ENCODE measurements at places on chromosomes 6 and 20.

DNA sequence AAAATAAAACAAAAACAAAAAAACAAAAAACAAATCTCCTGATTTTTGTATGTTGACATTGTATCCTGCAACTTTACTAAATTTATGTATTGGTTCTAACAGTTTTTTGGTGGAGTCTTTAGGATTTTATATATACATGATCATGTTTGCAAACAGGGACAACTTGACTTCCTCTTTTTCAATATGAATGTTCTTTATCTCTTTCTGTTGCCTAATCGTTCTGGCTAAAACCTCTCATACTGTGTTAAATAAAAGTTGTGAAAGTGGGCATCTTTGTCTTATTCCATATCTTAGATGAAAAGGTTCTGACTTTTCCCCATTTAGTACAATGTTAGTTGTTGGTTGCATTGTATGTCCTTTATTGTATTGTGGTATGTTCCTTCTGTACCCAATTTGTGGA is 261.7 kb upstream of the NOX3 start:
- no peak for DNase-seq

GRCh38 chr6:44049989-44050871 is 77.0 kb downstream of the MRPL14 start:
- DNase-seq, result no peak

GRCh38 chr6:22106961-22107360 is 189.9 kb downstream of the PRL start:
- no peak for DNase-seq

GRCh38 chr6:110439356-110439755 is 24.0 kb upstream of the DDO start:
- DNase-seq, result no peak

DNA sequence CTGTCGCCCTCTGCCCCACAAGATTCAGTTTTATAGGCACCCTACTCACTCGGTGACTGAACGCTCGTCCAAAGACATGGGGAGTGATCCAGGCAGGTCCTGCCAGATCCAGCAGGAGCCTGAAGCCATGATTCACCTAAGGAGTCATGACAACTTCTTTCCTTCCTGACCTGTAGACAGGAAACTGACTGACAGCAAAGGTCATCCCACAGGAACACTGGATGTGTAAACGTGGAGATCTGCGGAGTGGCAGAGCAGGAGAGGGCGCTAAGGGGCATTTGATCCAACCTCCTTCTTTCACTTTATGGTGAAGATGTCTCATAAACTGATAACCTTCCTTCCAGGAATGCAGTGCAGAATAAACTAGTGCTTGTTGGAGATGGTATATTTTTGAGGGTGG is 192.2 kb downstream of the GJA10 start:
- DNase-seq, result no peak

DNA sequence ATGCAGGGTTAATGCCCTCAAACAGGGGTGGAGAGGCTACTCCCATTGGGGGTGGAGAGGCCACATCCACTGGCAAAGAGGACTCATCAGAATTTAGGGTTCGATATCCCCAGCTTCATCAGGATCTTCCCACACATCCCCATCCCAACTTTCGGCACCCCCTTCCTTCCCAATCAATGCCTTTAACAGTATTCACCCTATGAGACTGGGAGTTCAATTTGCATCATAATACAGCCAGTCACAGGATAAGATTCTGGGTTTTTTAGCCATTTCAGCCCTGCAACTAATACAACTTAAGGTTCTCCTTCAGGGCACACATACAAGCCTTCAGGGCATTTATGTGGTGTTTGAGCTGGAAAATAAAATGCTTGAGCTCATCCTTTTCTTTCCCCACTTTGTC is 80.9 kb downstream of the GMDS start:
- no peak for DNase-seq

DNA sequence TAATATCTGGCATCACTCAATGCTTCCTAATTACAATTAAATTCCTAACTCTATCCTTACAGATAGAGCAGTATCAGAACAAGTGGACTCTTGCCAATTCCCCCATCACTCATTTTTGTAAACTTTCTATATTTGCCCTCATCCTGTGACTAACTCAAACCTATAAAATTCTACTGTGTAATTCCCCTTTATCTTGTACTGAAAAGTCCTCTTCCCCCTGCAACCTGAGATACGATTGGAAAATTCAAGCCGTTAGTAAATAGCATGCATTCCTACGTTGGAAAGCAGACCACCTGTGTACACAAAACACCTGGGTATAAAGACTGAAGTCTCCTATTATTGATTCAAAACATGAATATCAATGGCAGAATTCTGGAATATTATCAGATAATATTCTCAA is 70.4 kb upstream of the KCNQ5 start:
- no peak for DNase-seq

- DNase-seq, result no peak
Measured at GRCh38 chr20:9087531-9088217, 18.8 kb downstream of the PLCB4 start.

DNA sequence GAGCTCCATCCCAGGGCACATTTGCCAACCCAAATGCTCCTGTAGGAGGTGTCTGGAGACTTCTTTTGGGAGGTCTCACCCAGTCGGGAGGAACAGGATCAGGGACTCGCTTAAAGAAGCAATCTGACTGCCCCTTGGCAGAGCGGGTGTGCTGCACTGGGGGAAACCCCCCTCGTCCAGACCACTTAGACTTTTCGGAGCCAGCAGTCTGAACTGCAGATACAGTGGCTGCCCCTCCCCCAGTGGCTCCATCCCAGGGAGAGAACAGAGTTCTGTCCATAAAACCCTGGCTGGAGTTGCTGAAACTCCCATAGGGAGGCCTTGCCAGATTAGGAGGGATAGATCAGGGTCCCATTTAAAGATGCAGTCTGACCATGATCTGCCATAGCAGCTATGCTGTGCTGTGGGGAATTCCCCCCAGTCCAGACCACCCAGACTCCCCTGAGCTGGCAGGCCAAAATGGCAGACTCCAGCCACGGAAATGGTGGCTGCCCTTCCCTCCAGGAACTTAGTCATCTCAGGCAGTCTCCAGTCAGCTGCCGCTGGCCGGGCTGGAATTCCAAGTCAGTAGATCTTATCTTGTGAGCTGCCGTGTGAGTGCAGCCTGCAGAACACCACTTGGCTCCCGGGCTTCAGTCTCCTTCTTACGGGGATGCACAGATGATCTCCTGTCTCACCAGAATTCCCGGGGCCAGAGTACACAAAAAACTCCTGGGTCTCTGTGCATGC is 278.1 kb upstream of the SASH1 start:
- DNase-seq, result no peak

DNA sequence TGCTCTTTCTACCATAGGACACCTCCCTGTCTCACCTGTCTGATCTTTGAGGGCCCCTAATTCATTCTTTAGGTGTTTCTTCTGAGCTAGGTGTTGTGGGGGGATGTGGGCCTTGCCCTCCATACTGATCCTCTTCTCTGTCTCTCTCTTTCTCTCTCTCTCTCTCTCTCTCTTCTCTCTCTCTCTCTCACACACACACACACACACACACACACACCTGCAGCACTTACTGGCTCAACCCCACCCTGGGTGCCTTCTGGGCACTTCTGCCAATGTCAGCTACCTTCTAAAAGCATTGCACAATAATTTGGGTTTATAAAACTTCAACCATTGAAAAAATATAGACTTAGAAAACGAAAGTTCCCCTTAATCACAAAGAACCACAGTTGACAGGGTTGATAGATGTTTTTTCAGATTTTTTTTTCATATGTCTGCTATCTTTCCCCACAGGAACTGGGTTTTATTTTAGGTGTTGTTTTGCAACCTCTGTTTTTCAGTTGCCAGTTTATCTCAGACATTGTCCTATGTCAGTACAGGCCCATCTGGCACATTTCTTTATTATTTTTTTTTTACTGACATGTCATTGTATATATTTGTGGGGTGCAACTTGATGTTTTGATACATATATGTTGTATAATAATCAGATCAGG is 28.1 kb downstream of the PKIG start:
- no peak for DNase-seq

DNA sequence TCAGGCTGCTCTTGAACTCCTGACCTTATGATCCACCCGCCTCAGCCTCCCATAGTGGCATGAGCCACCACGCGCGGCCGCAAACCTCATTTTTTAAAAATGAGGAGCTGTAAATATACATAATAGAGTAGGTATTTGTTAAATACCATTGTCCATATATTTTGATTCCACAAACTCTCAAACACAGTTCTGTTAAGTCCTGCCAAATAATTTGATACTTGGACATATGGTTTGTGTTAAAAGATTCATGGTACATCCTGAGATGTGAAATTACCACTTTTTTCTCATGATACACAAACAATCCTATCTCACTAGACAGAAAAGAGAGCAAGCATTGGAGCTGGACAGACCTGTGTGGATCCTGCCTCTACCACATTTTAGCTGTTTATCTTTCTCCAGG is 334.1 kb upstream of the KCNQ5 start:
- no peak for DNase-seq

DNA sequence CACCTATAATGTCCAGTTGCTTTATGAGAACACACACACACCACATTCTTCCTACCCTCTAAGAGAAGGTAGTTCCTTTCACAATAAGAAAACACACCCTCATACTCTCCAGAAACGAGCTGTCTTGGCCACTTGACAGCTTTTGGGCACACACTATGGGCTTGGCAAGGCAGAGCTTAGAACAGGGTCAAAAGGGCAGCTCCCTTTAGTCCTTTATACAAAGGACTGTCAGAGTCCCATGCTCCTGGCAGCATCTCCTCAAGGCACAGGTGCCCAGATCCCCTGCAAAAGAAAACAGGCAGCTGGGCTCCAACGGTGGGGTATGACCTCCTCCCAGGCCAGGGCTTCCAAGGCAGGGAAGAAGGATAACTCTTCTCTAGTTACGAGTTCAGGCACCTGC is 4.9 kb upstream of the LYRM2 start:
- no peak for DNase-seq

DNA sequence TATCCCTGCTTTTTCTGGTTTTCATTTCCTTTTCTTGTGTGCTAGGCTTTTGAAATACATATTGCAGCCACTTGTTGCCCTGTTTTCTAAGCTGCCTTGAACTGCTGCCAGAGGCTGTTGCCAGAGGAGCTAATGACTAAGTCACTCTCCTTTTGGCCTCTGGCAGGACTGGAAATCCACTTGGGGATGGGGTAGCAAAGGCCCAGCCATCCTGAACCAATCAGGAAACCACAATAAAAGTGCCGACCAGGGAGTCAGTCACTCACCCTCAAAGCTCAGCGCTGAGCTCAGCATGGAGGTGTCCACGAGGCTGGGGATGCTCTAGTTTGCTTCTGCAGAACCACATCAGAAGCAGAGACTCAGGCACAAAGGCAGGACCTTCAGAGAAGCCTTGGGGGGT is 813.0 kb downstream of the DHX35 start:
- no peak for DNase-seq

DNA sequence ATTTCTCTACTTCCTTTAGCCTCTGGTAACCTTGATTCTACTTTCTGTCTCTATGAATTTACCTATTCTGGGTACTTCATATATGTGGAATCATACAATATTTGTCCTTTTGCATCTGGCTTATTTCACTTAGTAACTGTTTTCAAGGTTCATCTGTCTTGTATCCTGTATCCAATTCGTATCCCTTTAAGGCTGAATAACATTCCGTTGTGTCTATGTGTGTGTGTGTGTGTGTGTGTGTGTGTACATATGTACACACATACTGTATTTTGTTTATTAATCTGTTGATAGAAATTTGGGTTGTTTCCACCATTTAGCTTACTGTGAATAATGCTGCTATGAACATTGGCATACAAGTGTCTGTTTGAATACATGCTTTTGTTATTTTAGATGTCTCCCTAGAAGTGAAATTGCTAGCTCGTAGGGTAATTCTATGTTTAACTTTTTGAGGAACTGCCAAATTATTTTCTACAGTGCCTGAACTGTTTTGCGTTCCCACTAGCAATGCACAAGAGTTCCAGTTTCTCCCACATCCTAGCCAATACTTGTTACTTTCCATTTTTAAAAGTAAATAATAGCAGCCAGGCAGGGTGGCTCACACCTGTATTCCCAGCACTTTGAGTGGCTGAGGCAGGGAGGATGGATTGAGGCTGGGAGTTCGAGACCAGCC is 17.7 kb downstream of the SENP6 start:
- no peak for DNase-seq

DNA sequence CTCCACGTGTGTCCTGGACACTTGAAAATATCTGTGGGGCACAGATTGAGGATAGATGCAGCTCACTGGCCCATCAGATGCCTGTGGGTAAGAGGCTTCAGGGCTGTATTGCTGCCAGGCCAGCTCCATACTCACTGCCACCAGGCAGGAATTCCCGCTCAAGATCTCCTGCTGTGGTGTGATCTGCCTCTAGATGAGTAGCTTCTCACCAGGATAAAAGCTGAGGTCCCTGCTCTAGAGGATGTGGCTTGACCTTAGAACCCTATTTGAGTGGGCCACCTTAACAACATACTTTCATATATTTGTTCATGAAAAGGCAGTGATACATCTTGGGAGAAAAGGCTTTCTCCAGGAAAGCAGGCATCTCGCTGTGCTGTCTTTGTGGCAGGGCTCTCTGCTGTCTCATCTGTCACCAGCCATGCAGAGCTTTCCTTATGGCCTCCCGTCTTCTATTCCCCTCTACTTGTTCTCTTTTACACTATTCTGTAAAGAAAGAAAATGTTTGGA is 165.7 kb upstream of the RNF217 start:
- DNase-seq, result no peak

- DNase-seq, result no peak
Measured at GRCh38 chr6:42618686-42619085, 54.9 kb downstream of the UBR2 start.

DNA sequence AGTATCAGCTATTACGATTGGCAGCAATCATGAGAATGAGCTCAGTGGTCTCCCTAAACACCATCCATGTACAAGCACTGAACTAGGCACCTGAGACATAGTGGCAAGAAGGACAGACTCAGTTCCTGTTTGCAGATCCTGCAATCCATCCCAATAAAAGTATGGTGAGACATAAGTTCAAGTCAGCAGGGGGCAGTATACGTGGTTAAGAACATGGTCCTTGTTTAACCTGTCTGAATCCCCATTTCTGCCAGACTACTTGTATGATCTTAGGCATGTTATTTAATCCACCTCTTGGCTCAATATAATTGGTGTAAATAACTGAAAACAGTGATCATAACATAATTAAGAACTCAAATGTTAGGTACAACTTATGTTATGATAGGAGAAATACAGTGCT is 33.2 kb upstream of the PNISR start:
- DNase-seq, result no peak
